ENCODE measurements at places on chromosomes 5 and 9.

DNA sequence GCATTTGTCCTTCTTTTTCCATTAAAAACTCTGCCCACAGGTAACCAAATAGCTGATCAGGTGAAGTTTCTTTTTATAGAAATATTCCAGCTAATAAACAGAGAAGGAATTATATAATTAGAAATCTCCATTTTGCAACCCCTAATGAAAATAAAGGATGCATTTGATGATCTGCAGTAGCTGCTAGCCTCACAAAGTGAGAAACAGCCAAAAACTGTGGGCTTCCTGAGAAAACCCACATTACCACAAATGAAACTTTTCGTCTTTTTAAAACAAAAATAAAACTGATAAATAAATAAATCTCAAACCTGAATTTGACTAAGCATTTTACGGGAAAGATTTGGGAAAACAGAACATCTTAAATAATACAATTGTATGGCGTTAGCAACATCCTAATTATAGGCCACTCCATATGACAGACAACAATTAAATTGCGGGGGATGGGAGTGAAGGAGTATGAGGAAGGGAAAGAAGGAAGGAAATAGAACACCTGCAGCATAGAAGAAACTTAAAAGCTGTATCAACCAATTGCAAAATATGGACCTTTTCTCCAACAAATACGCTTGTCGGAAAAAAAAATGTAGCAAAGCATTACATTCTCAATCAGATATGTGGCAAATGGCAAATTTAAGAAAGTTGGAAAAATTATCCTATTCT lies 283.0 kb upstream of the ITGA1 start:
- no peak for DNase-seq

DNA sequence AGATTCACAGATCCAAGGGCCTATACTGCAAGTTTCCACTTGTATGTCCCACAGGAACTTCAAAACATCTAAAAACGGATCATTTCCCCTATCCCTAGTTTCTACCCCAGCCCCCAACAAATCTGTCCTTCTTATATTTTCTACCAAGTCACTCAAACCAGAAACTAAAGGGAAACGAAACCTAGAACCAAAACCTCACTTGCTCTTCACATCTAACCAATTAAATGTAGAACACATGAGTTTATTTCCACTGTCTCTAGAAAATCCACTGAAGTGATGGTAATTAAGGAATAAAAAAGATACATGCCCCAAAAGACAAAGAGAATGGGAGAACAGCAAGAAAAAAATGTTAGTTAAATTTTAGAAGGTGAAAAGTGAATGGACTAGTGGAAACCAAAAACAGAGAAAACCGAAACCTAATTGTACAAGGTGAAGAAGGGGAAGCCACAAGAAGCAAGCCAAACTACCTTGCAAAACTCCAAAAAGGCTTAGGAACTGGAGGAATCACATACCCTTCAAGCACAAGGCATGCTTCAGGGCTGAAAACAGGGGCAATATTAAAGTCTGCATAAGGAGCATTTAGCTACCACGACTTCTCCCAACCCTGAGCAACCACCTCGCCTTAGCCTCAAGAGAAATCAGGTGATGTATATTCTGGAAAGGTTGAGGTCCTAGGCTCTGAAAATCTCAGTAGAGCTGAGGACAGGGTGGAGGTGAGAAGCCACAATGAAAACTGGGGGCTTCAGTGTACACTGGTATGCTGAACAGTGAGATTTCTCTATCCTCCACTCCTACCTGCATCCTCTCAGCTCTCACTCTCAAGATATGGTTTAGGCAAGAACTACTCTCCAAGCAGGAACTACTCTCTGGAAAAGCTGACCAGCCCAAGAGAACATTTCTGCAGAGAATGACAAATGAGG lies 11.1 kb downstream of the SMU1 start:
- DNase-seq = no peak

- no peak for DNase-seq
Measured at GRCh38 chr9:93945400-93946337, 9.5 kb downstream of the BARX1 start.

DNA sequence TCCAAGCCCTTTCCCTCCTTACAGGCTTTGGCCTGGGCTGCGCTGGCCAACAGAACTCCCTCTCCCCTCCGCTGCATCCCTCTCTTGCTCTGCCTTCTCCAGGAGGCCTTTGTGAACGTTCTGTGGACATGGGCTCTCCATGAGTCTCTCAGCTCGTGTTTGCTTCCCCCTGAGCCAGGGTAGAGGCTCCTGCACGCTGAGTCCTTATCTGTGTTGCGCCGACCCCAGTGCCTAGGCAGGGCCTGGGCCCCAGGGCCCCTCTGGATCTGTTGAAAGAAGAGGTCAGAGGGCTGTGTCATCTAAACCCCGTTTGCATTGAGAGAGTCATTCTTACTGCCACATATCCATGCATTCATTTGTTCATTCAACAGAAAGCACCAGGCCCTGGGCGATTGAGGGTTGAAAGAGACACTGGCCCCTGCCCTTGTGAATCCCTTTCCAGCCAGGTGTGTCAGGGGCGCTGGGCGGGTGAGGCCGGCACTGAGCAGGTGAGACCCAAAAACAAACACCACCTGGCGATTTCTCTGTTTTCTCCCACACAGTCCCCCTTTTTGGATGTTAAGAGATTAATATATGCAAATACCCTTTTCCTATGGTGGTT lies 111.2 kb upstream of the IER5L start:
- no peak for DNase-seq

DNA sequence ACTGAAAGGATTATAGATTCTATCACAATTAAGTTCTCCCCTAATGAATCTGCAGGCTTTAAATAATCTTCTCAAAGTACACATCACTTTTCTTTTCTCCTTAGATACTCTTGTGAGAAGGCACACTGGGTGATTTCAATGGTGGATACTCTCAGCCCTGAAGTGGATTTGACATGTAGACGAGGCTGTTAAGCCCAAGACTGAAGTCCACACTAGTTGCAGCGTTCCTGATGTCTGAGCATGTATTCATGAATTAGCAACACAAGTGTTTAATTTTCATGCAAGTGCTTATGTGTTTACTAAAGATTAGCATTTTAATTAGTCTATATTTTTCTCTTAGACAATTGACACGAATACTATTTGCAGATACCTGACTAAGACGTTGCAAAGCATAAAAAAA lies 218.9 kb downstream of the TMEM161B start:
- no peak for DNase-seq

GRCh38 chr5:5494489-5495402 lies 72.3 kb downstream of the ICE1 start:
- DNase-seq = peak; percentile 65

DNA sequence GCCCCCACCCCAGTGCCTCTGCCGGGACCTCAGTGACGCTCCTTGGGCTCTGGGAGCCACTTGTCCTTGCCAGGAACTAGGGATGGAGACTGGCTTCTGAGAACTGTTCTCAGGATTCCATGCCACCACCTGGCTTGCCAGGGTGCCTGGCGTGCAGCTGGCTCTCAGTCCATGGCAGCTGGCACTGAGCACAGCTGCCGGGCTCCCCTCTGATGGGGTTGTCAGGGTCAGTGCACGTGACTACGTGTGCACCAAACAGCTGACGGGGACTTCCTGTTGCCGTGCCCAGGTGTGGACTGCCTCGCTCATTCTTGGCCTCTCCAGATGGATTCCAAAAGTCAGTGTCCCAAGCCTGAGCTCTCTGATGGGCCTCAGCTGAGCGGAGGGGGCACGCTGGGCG lies 9.4 kb downstream of the KCNT1 start:
- no peak for DNase-seq

- DNase-seq = no peak
Measured at GRCh38 chr9:133534346-133535291, at the start of gene ADAMTSL2. Gene ADAMTSL2 (plus strand): TSS chr9:133534704. CDS start chr9:133536713, 2,009 bp downstream.

DNA sequence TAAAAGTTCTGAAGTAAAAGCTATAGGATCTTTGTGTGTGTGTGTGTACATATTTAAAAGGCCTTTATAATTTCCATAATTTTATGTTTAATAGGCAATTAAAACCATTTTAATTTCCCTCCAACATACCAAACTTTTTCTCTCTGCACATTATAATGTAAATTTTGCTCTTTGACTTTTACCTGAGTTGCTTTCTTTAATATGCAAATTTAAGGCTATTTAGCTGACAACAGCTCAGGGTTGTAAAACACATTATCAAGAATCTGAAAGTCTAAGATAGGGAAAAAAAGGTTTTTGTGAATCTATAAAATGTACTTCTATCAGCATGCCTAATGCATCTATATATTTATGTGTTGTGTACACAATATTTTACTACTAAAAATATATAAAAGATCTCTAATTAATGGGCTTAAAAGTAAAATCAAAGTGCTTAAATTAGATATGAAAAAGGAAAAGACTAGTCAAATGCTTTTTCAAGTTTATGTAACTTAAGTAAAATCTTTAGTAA lies 239.6 kb upstream of the RAI14 start:
- no peak for DNase-seq

DNA sequence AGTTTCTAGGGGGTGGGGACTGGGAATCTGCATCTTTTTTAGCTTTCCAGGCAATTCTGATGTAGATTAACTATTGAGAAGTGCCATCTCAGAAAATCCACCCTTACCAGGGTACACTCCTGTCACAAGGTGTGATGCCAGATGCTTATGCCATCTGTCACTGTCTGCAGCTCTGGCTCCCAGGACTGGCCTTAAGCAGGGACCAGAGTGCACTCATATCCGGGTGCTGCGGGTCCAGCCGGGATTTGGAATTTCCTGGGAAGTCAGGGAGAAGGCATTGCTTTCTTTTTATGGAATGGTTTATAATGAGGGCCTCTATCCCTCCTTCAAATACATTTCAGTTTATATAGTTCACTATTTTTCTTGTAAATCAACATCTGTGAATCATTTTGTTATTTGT lies 92.6 kb downstream of the TMEM174 start:
- DNase-seq = no peak

DNA sequence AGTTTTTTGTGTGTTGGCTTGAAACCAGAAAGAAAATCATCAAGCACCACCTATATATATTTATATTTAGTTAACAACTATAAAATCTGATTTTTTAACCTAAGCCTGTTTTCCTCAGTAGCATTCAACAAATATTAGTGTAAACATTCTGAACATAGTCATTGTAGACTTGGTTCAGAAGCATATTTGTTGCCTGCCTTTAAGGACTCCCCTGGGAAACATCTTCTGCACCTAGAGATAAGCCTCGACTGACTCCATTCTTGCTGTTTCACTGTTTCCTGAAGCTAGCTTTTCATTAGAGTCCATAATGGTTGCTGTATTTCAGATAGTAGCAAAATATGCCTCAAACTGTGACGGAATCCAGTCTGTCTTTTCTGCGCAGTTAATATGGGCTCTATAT lies 123.5 kb downstream of the TRIO start:
- no peak for DNase-seq

DNA sequence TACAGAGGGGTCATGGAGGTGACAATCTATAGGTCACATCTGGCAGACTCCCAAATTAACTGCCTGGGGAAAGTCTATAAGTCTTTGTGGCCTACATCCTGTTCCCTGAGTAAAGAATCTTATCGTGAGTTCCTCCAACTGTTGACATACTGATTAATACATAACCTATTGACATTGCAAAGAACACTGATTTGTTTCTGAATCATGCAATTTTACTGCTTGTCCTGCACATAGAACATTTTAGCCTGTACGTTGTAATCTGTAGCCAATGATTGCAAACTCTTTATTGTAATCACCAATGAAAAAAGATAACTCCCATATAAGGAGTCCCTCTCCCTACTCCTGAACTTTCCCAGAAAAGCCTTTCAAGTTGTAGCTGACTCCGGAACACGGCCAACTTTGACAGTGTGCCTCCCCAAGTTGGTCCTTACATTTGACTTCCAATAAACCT lies 18.8 kb upstream of the OR2K2 start:
- DNase-seq = no peak

DNA sequence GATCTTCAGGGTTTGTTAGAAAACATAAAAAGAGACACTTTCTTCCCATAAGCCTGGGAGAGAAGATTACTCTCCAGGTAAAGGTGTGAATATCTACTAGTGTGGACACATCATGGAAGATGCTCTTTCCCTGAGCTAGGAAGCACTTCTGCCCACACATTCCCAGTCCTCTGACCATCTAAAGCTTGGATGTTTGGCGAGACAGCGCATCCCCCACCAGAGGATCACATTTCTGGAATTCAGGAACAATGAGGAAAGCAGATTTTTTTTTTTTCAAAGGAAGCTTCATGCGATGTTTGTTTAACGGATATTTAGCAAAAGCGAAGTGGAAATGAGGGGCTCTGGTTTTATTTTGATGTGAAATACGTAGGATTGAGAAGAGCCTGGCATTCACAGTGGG lies 6.2 kb downstream of the SVEP1 start:
- DNase-seq = no peak

GRCh38 chr9:69867081-69867814 lies 46.6 kb downstream of the CFAP95 start:
- no peak for DNase-seq

GRCh38 chr5:125200866-125201373 lies 454.5 kb upstream of the ZNF608 start:
- no peak for DNase-seq

DNA sequence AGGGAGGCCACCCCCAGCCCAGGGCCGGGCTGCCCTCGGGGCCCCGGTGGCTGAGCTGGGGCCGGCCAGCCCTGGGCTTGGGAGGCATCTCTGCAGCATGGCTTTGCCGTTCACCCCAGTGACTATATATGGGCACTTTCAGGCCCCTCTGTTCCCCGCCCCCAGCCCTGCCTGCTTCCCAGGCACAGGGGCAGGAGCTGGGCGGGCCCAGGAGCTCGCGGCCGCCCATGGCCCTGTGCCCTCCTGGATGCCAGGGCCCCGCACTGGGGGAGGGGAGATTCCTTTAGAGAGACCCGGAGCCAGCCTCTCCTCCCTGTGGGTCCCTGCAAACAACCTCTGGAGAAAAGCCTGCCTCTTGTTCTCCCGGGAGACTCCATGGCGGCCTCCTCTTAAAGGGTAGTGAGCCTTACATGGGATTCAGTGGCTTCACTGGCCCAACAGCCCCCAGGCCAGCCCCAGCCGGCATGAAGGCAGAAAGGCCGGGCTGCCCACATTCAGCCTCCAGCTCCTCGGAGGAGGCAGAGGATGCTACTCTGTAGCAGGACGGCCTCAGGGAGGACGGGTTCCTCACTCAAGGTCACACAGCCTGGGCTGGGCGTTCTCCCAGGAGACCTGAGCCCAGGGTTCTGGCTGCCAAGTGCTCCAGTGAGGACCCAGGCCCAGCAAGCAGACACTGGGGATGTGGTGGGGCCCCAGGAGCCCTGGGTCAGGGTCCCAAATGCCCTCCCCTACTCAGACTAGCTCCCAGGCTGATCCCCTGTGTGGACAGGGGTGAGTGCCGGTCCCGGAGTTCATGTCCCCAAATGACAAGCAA lies 4.1 kb downstream of the NACC2 start:
- no peak for DNase-seq

- peak; percentile 56 for DNase-seq
Measured at GRCh38 chr9:113340011-113340699, at the start of gene WDR31. Gene WDR31 (minus strand): TSS chr9:113340275. CDS start chr9:113332022, 8,253 bp downstream.

GRCh38 chr5:106974272-106974671 lies 696.5 kb downstream of the EFNA5 start:
- no peak for DNase-seq

DNA sequence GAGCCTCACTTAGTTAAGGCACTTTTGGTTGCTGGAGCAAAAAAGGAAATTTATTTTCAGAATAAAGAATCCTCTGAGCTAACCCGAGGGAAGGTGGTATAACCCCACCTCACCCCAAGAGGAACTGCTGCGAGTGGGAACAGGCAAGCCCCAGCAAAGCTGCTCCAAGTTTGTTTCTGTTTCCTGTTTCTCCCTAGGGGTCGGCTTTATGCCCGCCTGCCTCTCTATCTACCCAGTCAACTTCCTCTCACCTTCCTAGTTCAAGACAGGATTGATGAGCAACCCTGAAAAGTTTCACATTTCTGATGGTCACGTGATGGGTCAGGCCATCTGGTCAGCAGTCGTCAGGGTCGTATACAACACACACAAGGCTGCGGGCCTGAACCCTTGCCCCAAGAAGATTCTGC lies 31.1 kb downstream of the TRIO start:
- no peak for DNase-seq

GRCh38 chr9:20684875-20685696 lies 1.0 kb downstream of the FOCAD start:
- DNase-seq = no peak

Data from activated CD4-positive, CD25-positive, alpha-beta regulatory T cell (primary cell).